Epithelial cell of prostate (primary cell): ENCODE measurements at places on chromosomes 7 and 10.

DNA sequence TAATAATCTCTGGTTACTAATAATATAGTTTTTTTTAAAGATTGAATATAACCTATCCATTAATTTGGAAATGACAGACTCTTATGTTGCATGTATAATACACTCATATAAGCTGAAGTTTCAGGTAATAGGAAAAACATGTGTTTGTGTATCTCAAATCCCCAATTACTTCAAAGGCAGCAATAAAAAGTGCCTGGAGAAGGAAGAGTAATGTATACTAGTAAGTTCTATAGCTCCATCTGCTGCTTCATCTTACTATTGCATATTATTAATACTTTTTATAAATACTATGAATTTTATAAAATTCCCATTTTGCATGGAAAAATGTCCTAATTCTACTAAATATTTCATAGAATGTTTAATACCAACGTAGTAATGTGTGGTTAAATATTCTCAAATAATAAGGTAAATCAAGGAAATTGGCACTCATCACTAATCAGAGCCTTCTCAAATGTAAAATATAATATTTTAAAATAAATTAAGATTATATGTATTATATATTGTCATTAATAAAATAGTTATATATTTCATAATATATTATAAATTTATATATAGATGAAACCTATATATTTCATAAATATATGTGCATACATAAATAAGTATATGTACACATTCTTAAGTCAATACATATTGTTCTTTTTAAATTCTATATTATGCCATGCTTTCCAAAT lies 311.9 kb downstream of the HGF start:
- no peak for DNase-seq

DNA sequence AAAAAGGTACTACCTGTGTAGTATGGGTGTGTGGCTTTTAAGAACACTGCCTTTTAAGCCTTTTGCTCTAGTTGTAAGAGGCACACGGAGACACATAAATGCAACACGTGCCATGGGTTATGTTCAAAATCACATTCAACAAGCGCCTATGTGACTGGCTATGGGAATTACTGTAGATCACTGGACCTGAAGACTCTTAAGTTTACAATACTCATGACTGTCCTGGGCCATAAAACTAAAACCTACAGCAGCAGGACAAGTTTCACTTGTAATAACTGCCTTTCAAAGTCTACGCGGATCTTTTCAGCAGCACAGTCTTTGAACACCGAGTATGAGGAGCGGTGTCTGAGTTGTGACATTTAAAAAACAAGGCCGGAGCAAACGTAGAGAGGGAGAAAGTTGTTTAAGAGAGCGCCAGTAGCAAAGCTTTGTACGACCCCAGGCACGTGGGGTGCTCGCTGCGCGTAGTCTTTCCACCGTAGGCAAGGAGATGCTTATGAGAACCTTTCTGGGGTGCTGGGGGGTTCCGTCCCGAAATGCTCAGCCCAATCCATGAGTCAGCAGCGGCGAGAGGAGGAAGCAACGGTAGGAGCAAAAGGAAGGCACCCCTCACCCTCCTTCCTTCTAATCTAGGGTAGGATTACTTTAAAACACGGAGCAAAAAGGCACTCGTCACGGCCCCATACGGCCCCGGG lies 662 bp downstream of the DNAJC2 start:
- DNase-seq = no peak

GRCh38 chr7:106358103-106358663 lies 73.4 kb upstream of the NAMPT start:
- peak; percentile 8 for DNase-seq

- peak; percentile 65 for DNase-seq
Observed at GRCh38 chr10:29946953-29947700, 112.3 kb downstream of the JCAD start.

DNA sequence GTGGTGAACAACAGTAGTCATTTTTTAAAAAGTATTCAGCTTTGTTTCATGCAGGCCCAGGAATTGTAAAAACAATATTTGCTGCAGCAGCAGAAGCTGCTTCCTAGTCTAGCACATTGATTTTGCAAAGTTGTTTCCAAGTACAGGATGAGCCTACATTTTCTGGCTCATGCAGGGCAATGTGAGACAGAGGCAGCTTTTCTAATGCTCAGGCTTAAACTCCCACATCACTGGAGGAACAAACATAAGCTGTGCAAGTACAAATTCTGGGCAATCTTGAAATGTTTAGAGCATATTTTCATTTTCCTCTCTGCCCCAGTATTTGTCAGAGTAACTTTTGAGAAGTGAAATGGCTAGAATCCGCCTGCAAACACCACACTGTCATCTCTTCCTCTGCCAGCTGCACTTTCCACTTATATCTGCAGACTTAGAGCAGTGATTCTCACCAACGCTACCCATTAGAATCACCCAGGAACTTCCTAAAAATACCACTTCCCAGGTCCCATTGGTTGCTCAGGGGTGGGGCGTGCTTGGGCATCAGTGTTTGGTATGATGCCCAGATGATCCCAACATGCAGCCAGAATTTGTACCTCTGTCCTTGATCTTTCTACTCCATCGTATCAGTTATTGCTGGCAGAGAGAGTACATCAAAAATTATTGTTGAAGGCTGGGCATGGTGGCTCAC lies 304.1 kb upstream of the LRGUK start:
- no peak for DNase-seq
